CD4-positive, alpha-beta T cell (primary cell): ENCODE measurements at places on chromosomes 12 and 14.

- DNase-seq = no peak
These were observed 1032.2 kb upstream of the SEL1L start for GRCh38 chr14:82565825-82566224.

GRCh38 chr14:75685910-75686309 lies 24.9 kb downstream of the TTLL5 start:
- DNase-seq = no peak

- DNase-seq = no peak
These were observed 26.4 kb downstream of the SETD3 start for GRCh38 chr14:99454246-99454645.

GRCh38 chr12:32476446-32476845 lies 77.1 kb downstream of the FGD4 start:
- DNase-seq = no peak

DNA sequence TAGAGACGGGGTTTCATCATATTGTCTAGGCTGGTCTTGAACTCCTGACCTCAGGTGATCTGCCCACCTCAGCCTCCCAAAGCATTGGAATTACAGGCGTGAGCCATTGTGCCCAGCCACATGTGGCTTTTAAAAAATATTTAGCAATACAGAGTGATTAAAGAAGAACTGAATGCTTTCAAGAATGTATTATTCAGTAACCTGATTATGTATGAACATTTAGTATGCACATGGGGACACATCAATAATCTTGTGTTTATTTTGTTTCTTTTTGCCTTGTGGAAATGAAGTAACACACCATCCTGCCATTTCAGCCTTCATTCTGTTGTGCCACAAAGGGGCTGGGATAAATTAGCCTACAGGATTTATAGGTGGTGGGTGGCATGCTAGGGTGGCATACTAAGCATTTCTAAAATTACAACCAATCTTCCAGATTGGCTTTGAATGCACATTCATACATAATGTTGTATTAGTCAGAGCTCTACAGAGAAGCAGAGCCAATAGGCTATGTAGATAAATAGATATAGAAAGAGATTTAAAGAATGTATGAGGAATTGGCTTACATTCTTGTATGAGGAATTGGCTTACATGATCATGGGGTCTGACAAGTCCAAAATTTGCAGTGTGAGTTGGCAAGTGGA lies 25.5 kb upstream of the TXNRD1 start:
- DNase-seq = no peak

- DNase-seq = no peak
These were observed 445.6 kb upstream of the PDE3A start for GRCh38 chr12:19922717-19923116.

DNA sequence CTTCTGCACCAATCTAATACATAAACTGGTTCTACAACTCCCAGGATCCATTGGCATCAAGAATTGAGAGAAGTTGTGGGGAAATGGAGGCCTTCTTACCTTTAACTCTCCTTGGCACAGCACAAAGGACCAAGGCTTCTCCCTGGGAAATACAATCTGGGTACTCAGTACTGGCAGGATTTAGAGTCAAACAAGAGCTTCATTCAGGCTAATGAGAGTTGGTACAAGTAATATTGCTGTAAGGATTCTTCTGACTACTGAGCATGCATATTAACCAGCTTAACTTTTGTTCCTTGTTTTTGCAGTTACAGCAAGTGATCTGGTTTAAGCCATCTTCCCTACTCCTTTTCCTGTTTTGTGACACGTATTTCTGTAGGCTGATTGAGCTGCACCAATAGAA lies 76.2 kb upstream of the FERMT2 start:
- no peak for DNase-seq

DNA sequence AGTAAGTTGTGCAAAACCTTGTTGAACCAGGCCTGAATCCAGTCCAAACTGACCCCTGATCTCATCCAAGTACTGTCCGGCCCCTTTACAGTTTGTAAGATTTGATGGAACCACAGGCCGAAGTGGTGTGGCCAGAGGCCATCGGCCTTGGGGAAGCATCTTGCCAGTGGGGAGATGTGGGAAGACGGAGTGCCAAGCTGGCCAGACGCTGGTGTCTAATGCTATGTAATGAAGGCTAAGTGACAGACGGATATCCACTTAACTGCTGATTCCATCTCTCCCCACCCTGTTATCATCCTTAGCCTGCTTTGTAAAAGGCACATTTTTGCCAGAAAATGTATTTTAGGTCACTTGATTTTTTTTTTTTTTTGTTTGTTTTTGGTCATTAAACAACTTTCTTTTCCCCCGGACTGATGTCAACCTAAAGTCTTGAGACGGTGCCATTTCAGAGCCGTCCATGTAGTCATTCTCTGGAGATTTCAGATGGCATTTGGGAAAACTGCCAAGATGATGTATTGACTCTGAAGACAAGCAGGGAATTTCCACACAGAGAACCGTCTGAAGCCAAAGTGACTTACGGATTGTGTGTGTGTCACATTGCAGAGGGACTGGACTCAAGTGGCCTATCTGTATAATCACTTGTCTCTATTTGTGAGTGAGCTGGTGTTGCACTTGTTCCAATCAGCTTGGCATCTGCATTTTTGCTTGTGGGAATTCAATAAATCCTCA lies 86.5 kb upstream of the MANSC4 start:
- DNase-seq = no peak

DNA sequence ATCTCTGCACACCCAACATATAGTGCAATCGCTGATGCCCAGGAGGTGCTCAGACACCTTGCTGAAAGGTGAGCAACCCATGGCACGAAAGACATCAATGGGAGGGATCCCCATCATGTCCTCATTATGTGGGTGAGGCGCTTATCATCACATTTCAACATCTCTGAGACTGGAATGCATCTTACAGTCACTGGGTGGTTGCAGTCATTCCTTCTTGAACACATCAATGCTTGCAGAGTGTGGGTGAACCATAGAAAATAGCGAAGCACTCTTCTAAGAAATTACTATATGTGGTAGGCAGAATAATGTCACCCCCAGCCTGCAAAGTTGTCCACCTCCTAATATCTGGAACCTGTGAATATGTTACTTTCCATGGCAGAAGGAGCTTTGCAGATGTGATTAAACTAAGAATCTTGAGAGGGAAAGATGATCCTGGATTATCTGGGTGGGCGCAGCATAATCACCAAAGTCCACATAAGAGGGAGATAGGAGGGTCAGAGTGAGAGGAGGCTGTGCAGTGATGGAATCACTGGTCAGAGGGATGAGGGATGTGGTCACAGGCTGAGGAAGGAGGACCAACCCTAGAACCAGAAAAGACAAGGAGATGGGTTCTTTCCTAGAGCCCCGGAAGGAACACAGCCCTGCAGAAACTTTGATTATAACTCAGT lies 51.2 kb downstream of the GLRX5 start:
- no peak for DNase-seq

DNA sequence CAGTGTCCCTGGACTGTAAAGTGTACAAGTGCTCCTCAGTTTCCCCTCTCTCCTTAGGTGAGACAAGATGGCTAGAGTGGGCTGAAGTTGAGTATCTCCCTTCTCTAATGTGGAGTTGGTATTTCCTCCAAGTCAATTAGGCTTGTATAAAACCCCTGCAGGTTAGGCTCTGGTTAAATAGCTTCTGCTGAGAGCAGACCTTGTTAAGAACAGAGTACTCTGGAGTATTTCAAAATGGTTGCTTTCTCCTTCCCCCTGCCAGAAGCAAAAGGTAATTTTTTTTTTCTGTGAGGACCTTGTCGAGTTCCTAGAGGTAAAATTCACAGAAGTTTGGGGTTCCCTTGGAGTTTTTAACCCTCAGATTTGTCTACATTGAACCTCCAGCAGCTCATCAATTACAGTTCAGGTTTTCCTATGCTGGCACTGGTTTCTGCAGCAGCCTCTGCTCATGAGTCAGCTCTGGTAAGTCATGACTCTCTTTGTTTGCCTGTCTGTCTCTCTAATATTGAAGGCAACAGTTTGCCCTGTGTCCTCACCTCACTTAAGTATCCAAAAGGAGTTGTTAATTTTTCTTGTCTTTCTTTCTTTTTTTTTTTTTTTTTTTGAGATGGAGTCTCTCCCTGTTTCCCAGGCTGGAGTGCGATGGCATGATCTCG lies 27.8 kb upstream of the GLIPR1 start:
- no peak for DNase-seq

DNA sequence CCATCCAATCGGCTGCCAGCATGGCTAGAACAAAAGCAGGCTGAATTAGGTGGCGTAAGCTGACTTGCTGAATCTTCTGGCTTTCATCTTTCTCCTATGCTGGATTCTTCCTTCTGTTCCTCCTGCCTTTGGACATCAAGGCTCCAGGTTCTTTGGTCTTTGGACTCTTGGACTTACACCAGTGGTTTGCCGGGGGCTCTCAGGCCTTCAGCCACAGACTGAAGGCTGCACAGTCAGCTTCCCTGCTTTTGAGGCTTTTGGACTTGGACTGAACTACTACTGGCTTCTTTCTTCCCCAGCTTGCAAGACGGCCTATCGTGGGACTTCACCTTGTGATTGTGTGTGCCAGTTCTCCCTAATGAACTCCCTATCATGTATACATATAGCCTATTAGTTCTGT lies 42.0 kb downstream of the RPS6KA5 start:
- DNase-seq = no peak

GRCh38 chr12:130588696-130589539 lies 127.2 kb downstream of the RIMBP2 start:
- no peak for DNase-seq

GRCh38 chr12:123113026-123113425 lies 37.9 kb downstream of the PITPNM2 start:
- DNase-seq = no peak

- no peak for DNase-seq
These were observed 80.3 kb upstream of the TMEM132D start for GRCh38 chr12:129984106-129984505.

DNA sequence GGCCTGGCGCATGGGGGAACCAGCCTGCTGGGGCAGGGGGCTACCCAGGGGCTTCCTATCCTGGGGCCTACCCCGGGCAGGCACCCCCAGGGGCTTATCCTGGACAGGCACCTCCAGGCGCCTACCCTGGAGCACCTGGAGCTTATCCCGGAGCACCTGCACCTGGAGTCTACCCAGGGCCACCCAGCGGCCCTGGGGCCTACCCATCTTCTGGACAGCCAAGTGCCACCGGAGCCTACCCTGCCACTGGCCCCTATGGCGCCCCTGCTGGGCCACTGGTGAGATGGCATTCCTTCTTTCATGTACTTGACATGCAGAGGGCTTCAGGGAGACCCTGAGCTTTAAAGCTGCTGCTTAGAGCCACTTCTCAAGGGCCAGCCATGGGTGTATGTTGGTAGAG lies 9.0 kb downstream of the LGALS3 start:
- DNase-seq = no peak

DNA sequence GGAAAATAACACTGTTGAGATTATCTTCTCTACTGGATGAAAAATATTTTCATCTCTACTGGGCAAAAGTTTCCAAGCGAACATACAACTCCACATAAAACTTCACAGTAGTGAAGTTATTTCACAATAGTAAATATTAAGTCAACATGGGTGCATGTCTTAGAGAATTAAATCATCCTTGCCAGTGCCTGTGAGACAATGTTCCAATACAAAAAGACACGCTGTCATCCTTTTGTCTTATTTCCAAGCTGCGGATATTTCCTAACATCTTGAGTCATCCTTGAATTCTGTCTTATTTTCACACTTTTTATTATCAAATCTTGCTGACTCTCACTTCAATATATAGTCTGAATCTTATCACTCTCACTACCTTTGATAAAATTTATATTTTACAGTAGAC lies 142.9 kb upstream of the KITLG start:
- no peak for DNase-seq

DNA sequence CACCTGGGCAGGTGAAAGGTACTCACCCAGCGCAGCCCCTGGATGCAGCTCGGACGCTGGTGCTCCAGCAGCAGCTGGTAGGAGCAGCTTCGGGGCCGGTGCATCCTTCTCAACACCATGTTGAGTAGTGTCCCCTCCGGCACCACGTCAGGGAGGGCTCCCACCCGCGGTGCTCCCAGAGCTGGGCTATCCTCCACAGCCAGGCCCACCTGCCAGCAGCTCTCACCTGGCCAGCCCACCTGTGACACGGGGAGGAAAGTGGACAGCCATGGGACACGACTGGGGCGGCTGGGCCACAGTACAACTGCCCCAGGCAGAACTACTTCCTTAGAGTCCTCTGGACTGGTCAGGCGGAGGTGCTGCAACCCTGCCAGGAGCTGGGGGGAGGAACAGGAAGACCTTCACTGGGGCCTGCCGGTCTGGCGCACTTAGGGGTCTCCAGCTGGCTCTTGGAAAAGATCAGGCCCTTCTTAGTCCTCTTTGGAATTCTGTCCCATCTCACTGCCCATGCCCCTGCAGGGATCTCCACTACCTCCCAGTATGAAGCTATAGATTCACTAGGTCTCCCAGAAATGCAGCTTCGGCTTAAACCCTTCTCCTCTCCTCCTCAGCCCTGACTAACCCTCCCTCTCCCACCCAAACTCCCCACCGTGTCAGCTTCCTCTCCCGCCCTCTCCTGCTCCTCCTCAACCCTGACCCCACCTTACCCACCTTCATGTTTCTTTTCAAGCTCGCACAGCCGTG lies 668 bp downstream of the RAPGEF3 start:
- no peak for DNase-seq

GRCh38 chr14:101791919-101792572 lies 30.5 kb downstream of the PPP2R5C start:
- DNase-seq = no peak

DNA sequence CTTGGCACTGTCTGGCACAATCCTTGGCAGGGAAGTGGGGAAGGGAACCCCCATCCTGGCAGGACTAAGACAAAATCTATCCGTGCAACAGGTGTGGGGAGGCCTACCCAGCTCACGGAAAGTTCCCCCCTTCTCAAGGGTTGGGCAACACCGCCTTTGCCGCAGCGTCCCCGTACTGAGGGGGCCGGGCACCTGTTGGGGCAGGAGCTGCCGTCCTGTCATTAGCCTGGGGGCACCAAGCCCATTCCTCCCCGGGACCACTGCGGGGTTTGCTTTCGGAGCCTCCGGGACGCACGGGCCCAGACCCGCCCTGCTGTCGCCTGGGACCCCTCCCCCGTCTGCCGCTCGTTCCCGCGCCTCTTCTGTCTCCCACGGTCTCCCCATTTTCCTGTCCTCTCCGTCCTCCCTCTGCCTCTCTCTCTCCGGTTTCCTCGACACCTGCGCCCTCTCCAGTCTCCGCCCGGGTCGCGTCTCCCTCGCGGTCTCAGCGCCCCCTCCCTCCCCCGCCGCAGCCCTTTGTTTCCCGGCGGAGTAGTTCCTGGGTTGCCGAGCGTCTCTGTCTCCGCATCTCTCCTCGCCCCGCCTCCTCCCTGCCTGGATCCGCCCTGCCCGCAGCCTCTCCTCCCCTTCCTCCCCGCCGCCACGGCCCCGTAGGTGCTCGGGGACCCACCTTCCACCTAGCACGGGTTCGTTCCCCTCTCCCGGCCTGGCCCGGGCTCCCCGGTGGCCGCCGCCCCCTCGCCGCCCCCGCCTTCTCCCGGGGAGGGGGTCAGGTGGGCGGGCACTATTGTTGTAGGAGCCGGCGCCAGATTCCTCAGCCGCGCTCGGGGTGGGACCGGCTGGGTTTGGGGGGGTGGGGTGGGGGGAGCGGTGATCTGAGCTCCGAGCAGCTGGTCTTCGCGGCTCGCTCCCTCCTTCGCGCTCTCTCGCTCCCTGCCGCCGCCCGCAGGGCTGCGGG lies at the start of gene CACNB3:
Gene CACNB3 (plus strand): TSS at position 624 of the 958 bp plus-strand sequence. CDS start 434 bp downstream, outside the sequence.
- peak; percentile 86 for DNase-seq
